NB4 (cell line): ENCODE measurements at places on chromosomes 7 and 10.

GRCh38 chr7:4744391-4745264, 30.8 kb upstream of the AP5Z1 start:
- DNase-seq: no peak

- DNase-seq: peak; percentile 81
Measured at GRCh38 chr7:90736968-90737939, 141.1 kb downstream of the CDK14 start.

DNA sequence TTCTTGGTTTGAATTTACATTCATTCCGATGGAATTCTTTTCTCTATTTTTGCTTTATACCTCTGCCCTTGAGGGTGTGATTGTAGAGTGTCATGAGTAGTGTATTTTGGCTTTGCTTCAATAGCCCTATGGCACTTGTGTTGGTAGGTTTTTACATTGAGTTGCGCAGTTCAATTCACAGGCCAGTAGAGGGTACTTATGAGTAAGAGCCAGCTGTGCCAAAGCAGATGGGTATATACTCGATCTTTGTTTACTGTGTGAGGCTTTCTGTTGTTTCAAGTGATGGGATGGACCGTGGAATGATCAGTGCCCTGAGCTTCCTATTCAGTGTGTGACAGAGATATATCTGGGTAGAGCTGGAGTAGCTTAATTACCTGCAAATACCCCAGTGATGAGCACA, 4.3 kb upstream of the AKR1C3 start:
- DNase-seq: peak; percentile 38

- peak; percentile 74 for DNase-seq
Measured at GRCh38 chr10:48470115-48470892, 134.6 kb downstream of the ARHGAP22 start.

GRCh38 chr10:2836921-2837662, 230.3 kb upstream of the PFKP start:
- DNase-seq: no peak

- DNase-seq: peak; percentile 81
Measured at GRCh38 chr7:5421714-5422395, 1.8 kb downstream of the TNRC18 start.

DNA sequence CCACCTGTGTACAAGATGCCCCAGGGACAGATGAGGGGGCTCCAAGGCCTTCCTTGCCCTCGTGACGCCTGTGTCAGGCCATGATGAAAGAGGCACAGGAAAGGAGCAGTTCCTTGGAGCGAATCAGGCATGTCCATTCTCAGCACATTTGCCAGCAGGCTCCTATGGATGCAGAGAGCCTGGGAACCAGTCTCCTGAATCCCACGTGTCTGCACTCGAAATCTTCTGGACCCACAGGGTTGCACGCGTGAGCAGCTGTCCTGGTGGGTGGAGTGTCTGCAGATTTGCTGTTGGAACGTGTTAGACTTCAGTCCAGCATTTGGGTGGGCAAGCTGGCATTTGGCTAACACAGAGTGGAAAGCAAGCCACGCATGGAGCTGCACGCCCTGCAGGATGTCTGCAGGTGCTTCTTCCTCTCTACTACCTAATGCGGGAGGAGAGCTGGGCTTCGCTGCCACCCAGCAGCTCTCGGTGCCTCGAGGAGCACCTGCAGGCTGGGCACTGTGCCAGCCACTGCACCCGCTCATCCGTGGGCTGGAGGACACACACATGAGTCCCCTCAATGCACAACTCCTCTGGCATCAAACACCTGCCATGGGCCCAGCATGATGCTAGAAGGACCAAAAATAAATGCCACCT, 140.7 kb downstream of the PAXIP1 start:
- no peak for DNase-seq

- DNase-seq: no peak
Measured at GRCh38 chr7:77830649-77831355, 32.2 kb downstream of the PHTF2 start.

- no peak for DNase-seq
Measured at GRCh38 chr7:151442776-151443496, 3.0 kb upstream of the CRYGN start.

GRCh38 chr10:133400624-133401424, 6.9 kb downstream of the MTG1 start:
- DNase-seq: no peak

DNA sequence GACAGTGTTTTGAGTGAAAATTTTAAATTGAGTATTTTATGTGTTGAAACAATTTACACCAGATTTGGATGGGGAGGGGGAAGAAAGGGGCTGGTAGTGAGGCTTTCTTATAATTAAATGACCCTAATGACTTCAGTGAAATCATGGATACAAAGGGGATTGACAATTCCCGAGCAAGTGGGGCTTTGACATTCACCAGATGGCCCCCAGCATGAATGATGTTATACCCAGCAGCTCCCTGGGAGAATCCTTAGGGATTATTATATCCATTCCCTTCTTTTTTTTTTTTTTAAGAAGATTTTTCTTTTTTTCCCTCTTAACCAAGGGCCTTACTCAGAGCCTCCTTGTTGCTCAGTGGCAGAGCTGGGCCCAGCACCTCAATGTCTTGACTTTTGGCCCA, 17.9 kb downstream of the PLPP4 start:
- DNase-seq: no peak

DNA sequence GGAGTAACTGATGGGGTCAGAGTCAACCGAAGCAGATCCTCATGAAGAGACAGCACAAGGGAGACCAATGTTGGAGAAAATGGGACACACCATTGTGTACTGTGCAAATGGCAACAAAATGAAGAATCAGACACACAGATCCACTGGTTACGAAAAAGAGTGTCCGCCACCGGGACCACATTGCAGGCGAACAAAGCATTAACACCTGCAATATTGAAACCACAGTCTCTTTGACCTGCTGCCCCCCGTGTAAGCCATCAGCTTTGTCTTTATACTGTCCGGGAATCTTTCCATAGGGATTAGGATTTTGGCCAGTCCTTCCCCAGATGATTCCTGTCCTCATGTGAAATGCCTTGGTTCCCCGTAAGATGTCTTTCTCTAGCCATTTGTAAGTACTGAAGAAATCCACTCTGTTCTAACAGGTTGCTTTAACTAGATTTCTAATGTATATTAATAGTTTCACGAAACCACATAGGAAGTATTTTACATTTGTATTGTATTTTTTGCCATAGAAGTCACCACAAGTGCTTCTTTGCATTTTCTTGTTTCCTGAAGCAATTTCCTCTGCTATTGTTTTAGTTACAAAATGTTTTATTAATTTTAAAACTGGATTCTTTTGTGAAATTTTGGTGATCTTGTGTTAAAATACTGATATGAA, 140.8 kb upstream of the NFE2L3 start:
- no peak for DNase-seq

DNA sequence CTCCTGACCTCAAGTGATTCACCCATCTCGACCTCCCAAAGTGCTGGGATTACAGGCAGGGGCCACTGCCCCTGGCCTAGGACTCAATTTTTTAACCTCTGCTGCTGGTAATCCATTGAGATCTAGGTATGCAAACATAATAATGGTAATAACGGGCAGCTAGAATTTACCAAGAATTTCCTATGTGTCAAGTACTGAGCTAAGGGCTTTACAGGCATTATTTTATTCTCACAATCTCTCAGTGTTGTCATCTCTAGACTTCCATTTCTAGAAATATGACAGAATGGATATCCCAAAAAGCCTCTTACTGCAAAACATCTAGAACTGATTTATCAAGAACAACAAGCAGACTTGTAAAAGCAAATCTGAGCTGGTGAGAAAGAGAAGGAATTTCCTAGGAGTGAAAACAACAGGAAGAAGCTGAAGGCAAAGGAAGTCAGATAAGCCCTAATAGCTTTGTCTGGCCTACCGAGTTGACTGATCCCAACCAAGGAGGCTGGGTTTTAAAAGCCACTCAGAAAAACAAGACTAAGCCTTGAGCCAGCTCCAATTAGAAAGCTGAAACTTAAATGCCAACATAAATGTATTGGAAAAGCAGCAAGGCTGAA, 70.6 kb downstream of the CCDC71L start:
- no peak for DNase-seq

DNA sequence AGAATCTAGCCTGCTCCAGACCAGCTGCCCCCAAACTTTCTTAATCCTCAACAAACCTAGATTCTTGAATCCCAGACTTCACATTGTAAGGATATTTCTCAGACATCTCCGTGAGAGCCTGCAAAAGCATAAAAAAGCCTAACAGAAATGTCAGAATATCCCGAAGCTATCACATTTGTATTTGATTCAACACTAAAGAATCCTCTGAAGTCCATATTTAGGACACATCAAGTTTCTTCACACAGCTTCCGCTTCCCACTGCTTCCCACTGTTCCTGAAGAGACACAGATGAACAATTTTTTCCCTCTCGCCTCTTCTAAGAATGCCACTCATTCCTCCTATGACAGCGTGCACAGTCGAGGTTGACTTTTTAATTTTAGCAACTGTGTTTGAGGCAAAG, 396.2 kb upstream of the IGFBP3 start:
- DNase-seq: no peak

GRCh38 chr10:97358349-97358748, 23.8 kb upstream of the FRAT2 start:
- DNase-seq: no peak

DNA sequence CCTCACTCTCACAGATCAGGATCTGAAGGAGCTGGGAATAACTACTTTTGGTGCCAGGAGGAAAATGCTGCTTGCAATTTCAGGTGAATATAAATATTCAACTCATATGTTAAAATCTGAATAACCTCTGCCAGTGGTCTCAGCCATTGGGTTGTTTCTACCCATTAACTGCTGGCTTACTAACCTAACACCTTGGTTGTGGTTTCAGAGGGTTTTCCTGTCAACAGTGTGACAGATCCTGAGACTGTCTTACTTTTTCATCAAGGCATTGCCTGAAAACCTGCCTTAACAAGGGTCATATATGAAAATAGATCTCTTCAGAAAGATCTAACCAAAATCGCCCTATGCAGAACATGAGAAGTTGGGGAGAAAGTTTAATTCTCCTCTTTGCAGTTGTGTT, 307.7 kb downstream of the BICC1 start:
- no peak for DNase-seq

DNA sequence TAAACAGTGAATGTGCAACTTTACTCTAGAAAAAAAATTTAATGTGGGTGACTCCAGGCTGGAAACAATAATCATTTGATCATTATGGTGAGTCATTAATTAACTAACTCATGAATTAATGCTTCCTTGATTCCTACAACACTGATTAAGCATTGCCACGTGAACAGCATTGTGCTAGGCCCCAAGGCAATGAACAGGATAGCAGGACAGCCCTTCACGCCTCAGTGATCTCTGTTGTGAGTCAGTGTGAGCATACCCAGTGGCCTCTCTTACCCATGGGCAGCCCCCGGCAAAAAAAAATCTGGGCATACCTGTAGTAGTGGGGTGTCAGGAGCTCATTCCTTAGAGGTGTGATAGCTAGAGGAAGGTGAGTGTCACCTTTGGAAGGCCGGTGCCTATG, 76.0 kb downstream of the DENND2A start:
- DNase-seq: no peak

DNA sequence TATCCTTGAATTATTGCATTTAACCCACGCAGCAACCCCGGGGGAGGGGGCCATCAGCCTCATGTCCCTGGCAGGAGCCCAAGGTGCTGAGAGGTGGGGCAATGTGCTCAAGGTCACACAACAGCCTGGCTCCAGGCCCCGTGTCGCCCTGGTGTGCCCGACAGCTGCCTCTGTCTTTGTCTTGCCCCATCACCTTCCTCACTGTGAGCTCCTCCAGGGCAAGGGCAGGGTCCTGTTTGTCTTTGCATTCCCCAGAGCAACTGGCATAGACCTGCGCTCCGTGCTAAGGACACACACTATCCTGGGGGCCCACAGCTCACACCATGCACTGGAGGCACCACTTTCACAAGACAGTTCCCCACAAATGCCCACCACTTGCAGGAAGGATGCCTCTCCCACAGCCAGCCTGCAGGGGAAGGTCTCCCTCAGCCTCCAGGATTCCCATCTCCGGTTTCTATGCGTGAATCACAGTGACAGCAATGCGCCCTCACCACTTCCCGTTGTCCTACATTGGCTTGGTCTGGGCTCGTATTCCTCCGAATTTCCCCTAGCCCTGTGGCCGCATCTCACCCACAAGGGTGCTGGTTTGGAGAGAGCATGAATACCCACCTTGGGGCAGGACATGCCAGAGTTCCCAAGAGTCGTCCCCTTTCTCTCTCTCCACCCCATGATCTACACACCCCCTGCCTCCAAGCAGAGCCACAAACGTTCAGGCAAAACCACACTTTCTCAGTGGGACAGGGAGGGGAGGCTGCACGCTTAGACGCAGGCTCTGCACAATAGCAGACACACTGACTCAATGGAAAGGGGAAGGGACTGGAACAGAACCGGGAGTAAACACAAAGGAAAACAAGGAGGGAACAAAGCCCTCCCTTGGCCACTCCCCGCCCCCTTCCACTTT, 10.3 kb downstream of the ITPRIP start:
- DNase-seq: peak; percentile 87

DNA sequence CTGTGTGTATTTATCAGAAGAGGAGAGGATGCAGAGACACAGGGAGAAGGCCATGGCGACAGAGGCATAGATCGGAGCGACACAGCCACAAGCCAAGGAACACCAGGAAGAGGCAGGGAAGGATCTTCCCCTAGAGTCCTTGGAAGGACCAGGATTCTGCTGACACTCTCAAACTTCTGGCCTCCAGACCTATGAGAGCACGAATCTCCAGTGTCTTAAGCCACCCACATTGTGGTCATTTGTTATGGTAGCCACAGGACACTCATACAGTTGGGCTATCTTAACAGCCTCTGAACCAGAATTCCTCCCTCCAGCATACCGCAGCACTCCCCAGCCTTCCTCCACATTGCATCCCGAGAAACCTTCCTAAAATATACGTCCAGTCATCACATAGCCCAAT, 367.0 kb upstream of the MGMT start:
- DNase-seq: no peak

- no peak for DNase-seq
Measured at GRCh38 chr10:81903472-81903871, 28.5 kb downstream of the NRG3 start.

- peak; percentile 17 for DNase-seq
Measured at GRCh38 chr10:123392182-123392963, 238.2 kb downstream of the BUB3 start.

DNA sequence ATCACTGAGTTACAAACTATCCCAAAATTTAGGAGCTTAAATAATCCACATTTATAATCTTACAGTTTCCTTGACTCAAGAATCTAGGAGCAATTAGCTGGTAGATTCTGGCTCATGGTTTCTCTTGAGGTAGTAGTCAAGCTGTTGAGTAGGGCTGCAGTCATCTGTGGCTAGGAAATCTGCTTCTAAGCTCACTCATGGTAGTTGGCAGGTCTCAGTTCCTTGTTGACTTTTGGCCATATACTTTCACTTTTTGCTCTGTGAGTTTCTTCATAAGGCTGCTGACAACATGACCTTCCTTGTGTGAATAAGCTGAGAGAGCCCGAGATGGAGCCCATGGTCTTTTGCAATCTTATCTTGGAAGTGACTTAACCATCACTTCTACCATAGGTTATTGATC, 10.8 kb upstream of the ETV1 start:
- no peak for DNase-seq

GRCh38 chr10:110842326-110842904, 29.3 kb upstream of the PDCD4 start:
- DNase-seq: no peak

DNA sequence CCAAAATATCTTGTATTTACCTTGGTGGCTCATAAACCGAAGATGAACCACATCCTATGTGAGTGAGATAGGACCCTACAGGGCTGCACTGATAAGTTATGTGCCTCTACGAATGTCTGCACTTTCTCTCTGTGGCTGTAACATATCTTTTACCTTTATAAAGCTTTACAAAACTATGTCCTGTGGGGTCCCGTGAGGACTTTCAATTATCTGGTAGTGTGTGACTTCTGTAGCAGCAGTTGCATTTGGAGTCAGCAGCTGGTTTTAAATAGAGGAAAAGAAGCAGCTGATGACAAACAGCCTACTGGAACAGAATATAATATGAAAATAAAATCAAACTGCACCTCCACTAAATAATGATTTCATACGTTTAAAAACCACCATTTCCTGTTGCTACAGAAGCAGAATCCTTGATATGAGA, 222.4 kb upstream of the GNAI1 start:
- no peak for DNase-seq
